ENCODE measurements at places on chromosomes 3 and 15.

- peak; percentile 72 for DNase-seq
These were observed 427.0 kb downstream of the EPHA6 start for GRCh38 chr3:97241417-97241816.

- no peak for DNase-seq
These were observed 39.3 kb downstream of the CHRD start for GRCh38 chr3:184419171-184419570.

DNA sequence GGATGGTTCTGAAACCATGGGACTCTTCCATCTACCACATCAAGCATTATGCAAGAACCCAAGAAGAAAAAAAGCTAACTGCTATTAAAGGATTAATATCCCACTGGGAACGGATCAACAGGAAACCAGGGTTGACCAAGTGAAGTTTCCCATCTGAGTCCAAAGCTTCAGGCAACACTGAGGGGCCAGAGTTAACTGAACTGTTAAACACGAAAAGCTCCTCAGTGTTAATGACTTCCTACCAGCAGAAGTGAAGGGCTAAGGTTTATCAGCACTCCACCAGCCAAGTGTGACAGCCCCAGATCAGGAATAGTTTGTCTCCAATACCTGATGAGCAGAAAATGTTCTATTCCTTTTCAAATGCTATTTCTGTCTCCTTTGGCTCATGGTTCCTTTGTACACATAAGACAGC, 36.7 kb downstream of the PTPN9 start:
- DNase-seq, result no peak

DNA sequence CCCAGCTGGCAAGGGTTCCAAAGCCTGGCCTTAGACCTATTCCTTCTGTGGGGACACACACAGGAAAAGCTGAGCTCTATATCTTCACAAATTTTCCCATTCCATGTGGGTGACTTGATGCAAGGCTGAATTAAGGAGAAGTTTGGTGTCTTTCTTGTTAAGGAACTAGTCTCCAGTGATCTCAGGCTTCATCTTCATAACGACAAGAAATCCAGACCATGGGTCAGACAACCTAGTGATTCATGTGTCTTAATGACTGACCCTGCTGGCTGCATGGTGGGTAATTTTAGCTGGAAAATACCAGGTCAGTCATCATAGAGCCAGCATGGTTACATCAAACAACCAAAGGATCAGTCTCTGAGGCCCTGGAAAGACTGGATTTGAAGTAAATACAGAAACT, 112.7 kb upstream of the SLC4A7 start:
- no peak for DNase-seq

DNA sequence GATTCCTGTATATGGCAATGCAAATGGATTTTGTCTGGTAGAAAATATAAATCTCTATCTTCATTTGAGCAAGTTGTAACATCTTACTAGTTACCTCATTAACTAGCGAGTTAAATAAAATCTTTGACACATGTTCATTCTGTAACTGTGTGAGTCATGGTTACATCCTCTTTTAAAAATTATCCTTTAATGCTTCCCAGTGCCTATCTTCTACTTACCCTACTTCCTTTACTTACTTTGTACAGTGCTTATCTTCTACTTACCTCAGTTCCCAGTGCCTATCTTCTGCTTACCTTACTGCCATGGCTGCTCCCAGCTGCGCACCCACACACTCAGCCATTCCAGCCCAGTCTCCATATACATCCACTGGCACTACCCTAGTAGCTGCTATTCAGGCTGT, 71.9 kb upstream of the GOLGA8B start:
- DNase-seq, result no peak
